ENCODE measurements at places on chromosomes 12 and 14. TPM values are rescaled to one million over a fixed set of nuclear protein-coding genes. Genes with fewer than 3 reads are reported as not detected.

MYH6 gene
- 4.4 TPM for polyA plus RNA-seq

ZC2HC1C gene
- 1.5 TPM for polyA plus RNA-seq

LRFN5 gene
- 10.1 TPM for polyA plus RNA-seq

GALNT8 gene
- 9.6 TPM for polyA plus RNA-seq
